GM23248 (cell line): ENCODE measurements at places on chromosomes 5 and 9. TPM values are rescaled to one million over a fixed set of nuclear protein-coding genes. Genes with fewer than 3 reads are reported as not detected.

Gene KCTD16
- 0.65 and 1.0 TPM in 2 replicates for total RNA-seq

DNA sequence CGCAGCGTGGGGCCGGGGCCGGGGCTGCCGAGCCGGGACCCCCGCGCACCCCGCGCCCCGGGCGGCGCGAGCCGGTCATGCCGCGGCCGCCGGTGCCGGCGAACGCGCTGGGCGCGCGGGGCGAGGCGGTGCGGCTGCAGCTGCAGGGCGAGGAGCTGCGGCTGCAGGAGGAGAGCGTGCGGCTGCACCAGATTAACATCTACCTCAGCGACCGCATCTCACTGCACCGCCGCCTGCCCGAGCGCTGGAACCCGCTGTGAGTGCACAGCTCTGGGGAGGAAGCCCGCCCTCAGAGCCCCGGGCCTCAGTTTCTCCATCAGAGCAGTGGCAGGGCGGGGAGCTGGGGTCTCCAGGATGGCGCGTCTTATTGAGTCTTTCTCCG lies 335 bp downstream of the GALNT12 start:
- peak; percentile 55 for DNase-seq

- DNase-seq = no peak
These were observed 185.4 kb upstream of the SMARCA2 start for GRCh38 chr9:1829719-1830118.

GRCh38 chr5:172003746-172004145 lies 2.7 kb downstream of the FBXW11 start:
- peak; percentile 51 for DNase-seq

- no peak for DNase-seq
These were observed 433.2 kb downstream of the SEMA5A start for GRCh38 chr5:9112520-9113291.

DNA sequence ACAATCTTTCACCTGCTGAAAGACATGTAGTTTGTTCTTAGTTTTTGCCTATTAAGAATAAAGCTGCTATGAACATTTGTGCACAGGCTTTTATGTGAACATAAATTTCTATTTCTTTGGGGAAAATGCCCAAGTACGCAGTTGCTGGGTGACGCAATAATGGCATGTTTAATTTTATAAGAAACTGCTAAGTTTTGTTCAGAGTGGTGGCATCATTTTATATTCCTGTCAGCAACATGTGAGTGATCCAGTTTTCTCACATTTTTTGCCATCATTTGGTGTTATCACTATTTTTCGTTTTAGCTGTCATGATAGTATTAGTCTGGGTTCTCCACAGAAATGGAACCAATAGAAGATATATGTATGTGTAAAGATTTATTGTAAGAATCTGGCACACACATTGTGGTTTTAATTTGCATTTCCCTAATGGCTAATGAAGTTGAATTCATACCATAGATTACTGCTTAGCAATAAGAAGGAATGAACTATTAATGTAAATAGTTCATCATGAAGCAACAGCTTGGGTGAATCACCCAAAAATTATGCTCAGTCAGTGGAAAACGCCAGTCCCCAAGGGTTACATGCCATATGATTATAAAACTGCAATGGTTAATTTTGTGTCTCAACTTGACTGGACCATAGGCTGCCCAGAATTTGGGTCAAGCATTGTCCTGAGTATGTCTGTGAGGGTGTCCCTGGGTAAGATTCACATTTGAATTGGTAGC lies 358.6 kb downstream of the MSX2 start:
- no peak for DNase-seq

GRCh38 chr5:75837258-75837841 lies 120.1 kb upstream of the POC5 start:
- no peak for DNase-seq

Gene ZMYND19
- 29.6 and 35.0 TPM in 2 replicates for total RNA-seq

GRCh38 chr9:107044872-107045271 lies 181.9 kb downstream of the ZNF462 start:
- DNase-seq = no peak

Gene KCNV2
- not detected in 2 replicates for total RNA-seq

Gene PCDHA7
- not detected in 2 replicates for total RNA-seq

DNA sequence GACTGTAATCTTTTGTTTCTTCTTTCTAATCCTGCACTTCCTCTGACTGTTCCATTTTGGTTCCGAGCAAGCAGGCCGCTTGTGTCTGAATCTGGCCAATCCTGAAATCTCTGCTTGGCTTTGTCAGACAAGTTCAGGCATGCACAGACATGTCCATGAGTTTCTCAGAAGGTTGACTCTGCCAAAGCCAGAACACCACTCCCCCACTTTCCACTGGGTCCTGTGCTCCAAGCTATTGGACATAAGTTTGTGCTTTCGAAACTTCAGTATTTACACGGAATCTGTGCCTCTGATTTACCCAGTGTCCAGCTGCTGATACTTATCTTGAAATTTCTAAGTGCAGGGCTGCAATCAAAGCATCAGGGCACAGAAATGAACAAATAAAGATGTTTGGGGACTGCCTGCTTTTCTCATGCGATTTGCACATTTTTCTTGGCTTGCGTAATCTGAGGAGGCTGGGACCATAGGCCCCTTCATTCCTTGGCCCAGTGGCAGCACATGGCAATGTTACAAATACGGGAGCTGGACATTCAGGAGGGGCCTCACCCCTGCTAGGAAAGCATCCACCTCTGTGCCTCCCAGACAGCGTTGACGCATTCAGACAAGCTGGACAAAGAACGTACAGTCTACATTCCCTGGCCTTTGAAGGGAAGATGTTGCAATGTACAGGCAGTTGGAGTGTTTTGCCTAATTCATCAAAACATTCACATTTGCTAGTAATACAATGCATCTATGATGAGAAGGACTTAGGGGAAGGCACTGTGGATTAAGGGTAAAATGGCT lies 209.2 kb upstream of the PAPPA start:
- DNase-seq = peak; percentile 97

Gene ZMAT2
- 43.1 TPM in 2 replicates for total RNA-seq

DNA sequence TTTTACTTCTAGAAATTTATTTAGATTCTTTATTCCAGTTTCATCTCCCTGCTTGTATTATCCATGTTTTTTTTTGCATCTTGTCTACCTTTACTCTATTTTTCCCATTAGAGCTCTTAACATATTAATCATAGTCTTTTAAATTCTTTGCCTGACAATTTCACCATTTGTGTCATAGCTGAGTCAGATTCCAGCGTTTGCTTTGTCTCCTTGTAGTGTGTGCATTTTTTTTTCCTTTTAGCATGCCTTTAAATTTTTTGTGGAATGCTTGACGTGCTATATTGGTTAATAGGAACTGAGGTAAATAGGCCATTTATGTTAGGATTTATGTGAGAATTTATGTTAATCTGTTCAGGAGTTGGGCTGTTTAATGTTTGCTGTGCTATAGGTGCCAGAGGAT lies 41.8 kb upstream of the NFIL3 start:
- peak; percentile 77 for DNase-seq

DNA sequence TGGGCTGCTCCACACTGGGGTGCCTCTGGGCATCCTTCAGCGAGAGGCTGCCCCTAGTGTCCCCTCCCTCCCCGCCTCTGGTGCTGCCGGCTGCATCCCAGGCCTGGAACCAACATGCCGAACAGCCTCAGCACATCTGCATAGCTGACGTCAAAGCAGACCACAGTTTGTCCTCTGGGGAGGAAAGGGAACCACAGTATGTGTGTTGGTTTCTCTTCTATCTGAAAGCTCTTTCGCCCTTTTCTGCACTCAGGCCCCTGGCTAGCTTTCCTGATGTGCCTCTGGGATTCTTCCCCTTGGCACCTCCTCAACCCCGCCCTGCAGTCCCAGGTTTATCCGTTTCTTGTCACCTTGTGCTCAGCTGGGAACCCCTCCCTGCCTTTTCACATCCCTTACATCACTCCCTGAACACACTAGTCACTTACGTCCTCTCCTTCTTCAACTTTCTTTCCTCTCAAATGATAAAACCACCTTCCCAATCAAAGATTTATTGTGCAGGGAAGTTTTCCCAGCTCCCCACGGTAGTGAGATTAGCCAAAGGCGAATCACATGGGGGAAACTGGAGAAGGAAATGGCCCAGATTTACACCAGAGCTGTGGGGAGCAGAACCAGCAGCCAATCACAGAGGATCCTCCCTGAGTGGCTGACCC lies 35.5 kb upstream of the B4GALT1 start:
- DNase-seq = peak; percentile 47
